ENCODE measurements at places on chromosomes 3 and 15.

DNA sequence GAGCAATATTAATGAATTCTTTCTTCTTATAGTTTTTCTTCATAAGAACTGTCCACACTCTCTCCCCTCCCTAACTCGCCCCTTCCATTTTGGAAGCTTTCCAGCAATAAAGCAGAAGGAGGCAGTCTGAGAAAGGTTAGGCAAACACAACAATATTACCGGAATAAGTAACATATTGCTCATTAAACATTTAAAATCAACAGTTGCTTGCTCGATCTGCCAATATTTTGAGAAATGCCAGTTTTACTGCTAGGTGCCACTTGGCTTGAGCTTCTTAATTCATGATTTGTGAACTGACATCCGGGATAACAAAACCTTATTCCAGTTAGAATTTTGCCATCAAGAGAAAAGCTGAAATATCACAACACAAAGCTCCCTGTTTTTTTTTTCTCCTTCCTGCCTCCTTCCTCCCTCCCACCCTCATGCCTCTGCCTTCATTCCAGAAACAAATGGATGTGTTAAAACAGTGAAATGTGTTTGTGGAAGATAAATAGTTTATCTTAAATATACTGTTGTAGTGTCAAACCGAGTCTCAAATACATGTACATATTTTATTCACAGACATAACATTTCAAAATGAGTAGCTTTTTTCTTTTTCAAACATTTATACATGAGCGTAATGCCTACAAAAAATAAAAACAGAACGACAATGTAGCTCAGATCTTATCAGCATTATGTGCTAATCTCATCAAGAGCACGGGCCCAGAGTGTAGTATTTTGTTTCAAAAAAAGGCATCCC lies 253.7 kb downstream of the GAP43 start:
- DNase-seq, result no peak

GRCh38 chr3:58325525-58325992 lies 7.1 kb upstream of the PXK start:
- no peak for DNase-seq

DNA sequence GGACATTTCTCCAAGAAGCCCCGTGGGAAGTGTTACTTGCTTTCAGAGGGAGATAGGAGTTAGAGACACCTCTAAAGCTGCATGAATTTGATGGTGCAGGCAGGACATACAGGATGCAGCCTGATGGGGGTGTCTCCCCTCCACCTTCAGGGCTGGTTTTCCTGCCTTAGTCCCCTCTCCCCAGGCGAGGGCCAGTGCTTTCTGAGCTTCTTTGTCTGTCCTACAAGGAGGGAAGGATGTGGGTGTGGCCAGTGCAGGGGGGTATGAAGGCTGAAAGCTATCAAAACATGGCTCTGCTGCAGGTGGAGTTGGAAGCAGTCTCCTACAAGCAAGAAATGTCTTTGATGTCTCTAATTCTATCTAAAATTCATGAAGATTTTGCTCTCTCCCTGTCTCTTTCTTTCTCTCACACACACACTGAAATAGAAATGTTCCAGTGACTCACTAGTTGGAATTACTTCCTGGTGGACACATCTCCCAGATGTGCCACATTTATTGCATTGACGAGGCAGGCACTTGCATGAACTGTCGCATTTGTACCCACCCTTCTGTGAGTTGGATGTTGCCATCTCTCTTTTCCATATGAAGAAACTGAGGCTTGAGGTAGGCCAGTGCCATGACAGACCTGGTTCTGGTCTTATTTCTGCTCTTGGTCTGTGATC lies 13.9 kb upstream of the PODXL2 start:
- no peak for DNase-seq

DNA sequence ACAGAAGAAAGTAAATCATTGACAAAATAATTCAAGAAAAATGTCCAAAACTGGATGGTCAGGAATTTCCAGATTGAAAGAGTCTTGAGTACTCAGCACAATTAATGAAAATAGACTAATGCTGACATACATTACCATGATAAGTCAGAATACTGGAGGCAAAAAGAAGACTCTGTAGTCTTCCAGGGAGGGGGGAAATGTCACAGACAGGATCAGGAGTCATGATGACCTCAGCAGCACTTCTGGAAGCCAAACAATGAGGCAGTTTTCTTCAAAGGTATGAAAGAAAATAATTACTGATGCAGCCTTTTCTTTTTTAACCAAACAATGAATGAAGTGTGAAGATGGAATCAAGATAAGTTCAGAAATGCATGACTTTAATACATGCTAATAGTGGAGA lies 30.1 kb upstream of the SLC22A13 start:
- no peak for DNase-seq

GRCh38 chr15:47184003-47184907 lies 533.0 kb upstream of the SEMA6D start:
- no peak for DNase-seq

DNA sequence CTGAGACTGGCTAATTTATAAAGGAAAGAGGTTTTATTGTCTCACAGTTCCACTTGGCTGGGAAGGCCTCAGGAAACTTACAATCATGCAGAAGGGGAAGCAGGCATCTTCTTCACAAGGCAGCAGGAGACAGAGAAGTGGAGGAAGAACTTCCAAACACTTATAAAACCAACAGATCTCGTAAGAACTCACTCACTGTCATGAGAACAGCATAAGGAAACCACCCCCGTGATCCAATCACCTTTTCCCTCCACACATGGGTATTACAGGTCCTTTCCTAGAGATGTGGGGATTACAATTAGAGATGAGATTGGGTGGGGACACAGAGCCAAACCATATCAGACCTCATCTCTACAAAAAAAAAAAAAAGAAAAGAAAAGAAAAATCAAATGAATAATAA lies 25.7 kb downstream of the CGGBP1 start:
- no peak for DNase-seq

- peak; percentile 88 for DNase-seq
Measured at GRCh38 chr3:146160964-146161662, at the start of gene PLOD2. PLOD2 (minus strand) TSS chr3:146161184; CDS start chr3:146160989, 195 bp downstream.

- no peak for DNase-seq
Measured at GRCh38 chr3:37135561-37135960, 38.8 kb downstream of the LRRFIP2 start.

All from H4 (cell line).